Fibroblast of skin of left quadriceps (primary cell): ENCODE measurements at places on chromosomes 7 and 10.

DNA sequence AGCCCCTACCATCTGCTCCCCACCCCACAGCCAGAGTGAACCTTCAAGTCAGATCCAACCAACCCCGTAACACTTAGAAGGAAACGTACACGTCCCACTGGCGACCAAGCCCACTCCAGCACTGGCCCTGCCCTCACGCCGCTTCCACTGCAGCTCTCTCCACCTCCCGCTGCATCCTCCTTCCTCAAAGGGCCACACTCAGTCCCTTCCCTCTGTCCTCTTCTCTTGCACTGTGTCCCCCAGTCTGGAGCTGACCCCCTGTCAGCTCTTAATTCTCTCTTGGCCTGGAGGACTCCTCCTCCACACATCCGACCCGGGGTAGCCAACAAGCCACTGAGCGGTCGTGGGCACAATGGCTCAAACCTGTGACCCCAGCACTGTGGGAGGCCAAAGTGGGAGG lies 85.8 kb downstream of the PROSER2 start:
- DNase-seq, result no peak

DNA sequence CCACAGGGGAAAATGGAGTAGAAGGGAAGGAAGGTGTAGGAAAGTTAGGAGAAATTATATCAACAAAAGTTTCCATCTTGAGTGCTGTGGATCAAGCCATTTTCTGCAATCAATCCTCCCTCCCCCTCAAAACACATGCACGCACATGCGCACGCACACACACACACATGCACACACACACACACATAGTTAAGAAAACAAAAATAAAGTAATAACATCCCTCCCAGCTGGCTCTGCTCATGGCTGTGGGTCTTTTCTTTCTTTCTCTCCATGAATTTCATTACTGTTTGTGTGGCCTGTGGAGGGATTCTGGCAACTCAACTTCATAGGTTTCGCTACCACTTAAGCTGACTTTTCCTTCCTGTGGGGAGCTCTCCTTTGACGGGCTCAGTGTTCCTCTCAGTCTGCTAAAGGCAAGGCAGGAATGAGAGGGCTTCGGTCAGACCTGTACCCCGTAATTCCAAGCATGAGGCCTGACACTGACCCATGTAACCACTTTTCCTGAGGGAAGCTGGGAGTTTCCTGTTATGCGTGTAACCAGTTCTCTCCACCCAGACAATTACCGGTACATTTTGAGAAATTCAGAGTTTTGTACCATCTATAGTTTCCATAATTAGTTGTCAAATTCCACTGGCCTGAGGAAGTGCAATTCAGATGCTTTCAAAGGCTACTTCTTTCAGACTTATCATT lies 79.8 kb downstream of the ZNF92 start:
- no peak for DNase-seq

GRCh38 chr10:62506371-62506770 lies 132.2 kb downstream of the ZNF365 start:
- DNase-seq, result no peak

- no peak for DNase-seq
These were observed 57.8 kb downstream of the INPP5F start for GRCh38 chr10:119783665-119784027.

- DNase-seq, result no peak
These were observed 120.7 kb downstream of the ARID5B start for GRCh38 chr10:62021978-62022802.

DNA sequence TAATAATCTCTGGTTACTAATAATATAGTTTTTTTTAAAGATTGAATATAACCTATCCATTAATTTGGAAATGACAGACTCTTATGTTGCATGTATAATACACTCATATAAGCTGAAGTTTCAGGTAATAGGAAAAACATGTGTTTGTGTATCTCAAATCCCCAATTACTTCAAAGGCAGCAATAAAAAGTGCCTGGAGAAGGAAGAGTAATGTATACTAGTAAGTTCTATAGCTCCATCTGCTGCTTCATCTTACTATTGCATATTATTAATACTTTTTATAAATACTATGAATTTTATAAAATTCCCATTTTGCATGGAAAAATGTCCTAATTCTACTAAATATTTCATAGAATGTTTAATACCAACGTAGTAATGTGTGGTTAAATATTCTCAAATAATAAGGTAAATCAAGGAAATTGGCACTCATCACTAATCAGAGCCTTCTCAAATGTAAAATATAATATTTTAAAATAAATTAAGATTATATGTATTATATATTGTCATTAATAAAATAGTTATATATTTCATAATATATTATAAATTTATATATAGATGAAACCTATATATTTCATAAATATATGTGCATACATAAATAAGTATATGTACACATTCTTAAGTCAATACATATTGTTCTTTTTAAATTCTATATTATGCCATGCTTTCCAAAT lies 311.9 kb downstream of the HGF start:
- no peak for DNase-seq
